SK-MEL-5 (cell line): ENCODE measurements at places on chromosomes 1 and 21. TPM values are rescaled to one million over a fixed set of nuclear protein-coding genes. Genes with fewer than 3 reads are reported as not detected.

POGZ gene
- total RNA-seq: 25.3 and 25.5 TPM in 2 replicates

PBX1 gene
- total RNA-seq: 1.2 and 1.9 TPM in 2 replicates

RBP7 gene
- total RNA-seq: not detected in 2 replicates

TRNP1 gene
- total RNA-seq: 29.1 and 29.5 TPM in 2 replicates

S100A8 gene
- total RNA-seq: not detected in 2 replicates

NID1 gene
- 0.21 TPM in 2 replicates for total RNA-seq

DNA sequence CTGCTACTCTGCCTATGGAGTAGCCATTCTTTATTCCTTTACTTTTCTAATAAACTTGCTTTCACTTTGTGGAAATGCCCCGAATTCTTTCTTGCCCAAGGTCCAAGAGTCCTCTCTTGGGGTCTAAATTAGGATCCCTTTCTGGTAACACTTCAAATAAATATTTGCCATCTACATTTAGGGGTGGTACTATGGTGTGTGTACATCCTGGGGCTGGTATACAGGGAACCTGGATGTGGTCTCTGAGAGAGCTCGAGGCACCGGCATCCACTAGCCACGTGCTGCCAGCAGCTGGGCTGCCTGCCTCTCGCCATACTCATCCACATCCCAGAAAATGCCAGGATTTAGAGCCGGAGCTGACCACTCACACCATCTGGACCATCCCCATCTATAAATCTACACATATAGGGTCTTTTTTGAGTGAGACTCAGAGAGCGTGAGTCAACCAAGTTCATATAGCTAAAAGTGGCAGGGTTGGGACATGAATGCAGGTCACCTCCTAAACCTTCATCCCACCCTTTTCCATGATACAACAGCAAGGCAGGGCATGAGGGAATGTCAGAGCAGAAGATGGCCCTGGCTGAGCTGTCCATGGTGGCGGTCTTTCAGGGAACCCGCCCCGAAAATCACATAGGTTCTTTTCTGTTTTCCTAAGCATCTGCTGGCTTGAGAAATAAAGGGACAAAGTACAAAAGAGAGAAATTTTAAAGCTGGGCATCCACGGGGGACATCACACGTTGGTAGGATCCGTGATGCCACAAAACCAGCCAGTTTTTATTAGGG lies 76.6 kb upstream of the F3 start:
- DNase-seq: no peak

- no peak for DNase-seq
Observed at GRCh38 chr1:95119273-95119672, 2.1 kb downstream of the TLCD4 start.

GRCh38 chr21:32155226-32155625 lies 123.6 kb downstream of the MIS18A start:
- DNase-seq: no peak

DNA sequence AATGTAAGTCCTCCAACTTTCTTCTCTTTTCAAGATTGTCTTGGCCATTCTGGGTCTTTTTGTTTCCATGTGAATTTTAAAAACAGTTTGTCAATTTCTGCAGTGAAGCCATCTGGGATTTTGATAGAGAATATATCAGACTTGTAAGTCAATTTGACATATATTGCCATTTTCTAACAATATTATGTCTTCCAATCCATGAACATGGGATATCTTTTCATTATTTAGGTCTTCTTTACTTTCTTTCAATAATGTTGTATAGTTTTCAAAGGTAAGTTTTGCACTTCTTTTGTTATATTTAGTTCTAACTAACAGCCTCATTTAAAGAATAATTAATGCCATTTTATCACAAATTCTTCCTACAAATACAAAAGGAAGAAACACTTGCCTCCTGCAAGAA lies 73.4 kb downstream of the STUM start:
- no peak for DNase-seq

DNA sequence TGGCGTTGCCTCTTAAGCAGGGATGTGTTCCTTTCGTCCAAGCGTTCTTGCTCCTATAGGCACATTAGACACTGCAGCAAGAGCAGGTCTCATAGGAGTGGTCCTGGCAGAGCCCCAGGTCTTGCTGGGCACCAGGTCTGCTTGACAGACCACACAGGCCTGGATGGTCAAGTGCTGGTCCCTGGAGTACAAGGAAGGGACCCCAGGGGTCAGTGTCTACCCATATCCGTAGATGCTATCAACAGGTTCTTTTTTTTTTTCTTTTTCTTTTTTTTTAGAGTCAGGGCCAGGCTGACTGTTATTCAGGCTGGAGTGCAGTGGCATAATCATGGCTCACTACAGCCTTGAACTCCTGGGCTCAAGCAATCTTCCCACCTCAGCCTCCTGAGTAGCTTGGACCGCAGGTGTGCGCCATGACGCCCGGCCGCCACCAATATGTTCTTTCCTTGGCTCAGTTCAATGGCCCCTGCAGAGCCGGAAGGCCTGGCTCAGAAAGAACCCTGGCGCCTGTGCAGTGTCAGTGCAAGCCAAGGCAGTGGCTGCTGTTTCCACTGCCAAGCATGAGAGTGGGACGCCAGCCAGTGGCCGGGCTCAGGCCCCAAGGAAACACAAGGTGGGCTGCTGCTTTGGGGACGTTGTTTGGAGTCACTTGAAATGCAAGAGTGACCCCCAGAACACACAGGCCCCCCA lies 10.0 kb upstream of the TNFRSF8 start:
- no peak for DNase-seq

DNA sequence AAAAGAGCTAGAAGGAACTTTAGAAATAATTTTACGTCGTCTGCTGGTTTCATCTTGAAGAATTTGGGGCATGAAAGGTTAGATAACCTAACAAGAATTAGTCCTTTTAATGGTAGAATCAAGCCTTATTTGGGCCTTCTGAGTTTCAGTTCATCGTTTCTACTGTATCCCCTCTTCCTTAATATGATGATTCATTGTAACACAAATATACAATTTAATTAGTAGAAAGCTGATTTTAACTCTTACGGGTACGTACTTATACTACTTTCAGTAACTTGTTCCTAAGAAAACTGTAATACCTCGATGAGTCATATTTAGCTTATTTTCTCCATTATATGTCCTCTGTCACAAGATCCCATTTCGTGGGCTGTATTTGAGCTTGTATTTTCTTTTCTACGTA lies 264.7 kb downstream of the RYR2 start:
- no peak for DNase-seq

GRCh38 chr1:185926588-185926987 lies 192.4 kb downstream of the HMCN1 start:
- no peak for DNase-seq

GRCh38 chr1:8471451-8471850 lies 153.5 kb downstream of the SLC45A1 start:
- DNase-seq: no peak

GRCh38 chr1:220880726-220881506 lies 1.7 kb downstream of the HLX start:
- DNase-seq: no peak

DNA sequence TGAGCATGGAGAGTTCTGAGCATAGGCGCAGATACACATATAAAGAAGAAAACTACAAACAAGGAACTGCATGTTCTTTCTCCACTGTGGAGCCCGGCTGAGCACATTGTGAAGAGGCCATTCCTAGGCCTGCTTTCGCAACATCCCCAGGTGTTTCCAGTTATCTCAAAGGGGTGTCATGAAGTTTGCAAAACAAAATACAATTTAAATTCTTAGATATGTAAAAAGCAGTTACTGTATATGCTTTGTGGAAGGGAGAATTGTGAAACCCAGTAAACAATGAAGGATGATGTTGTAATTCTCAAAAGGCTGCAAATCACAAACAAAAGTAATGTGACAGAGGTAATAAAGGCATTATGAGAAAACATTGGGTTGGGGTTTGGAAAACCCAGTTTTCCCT lies 98.6 kb upstream of the ZNF644 start:
- DNase-seq: no peak

- no peak for DNase-seq
Observed at GRCh38 chr1:22626237-22627157, 9.9 kb upstream of the C1QA start.

DNA sequence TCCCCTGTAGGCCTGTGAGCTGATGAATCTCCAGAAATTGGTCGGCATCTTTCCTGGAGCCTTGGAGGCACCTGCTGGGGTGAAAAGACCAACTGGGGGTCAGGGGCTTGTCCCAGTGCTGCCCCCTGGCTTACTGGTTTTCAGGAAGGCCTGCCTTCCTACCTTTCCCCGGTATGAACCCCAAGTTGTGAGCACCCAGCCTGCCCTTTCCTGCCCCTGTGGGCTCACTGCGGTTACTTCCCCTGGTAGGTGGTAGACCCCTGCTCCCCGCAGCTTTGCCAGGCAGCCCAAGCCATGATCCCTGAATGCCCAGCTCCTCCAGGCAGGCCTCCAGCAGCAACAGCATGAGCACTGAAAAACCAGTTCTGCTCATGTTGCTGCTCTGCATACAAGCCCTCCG lies 10.2 kb downstream of the DMRTB1 start:
- no peak for DNase-seq
